8988T (cell line): ENCODE measurements at places on chromosomes 3 and 15.

DNA sequence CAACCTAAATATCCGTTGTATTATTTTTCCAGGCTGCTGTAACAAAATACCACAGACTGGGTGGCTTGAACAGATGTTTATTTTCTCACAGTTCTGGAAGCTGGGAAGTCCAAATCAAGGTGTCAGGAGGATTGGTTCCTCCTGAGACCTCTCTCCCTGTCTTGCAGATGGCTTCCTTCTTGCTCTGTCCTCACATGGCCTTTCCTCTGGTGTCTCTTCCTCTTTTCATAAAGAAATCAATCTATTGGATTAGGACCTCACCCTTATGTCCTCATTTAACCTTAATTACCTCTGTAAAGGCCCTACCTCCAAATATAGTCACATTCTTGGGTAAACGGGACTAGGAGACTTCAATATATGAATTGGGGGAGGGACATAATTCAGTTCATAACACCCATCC is 89.2 kb upstream of the PLCL2 start:
- no peak for DNase-seq

DNA sequence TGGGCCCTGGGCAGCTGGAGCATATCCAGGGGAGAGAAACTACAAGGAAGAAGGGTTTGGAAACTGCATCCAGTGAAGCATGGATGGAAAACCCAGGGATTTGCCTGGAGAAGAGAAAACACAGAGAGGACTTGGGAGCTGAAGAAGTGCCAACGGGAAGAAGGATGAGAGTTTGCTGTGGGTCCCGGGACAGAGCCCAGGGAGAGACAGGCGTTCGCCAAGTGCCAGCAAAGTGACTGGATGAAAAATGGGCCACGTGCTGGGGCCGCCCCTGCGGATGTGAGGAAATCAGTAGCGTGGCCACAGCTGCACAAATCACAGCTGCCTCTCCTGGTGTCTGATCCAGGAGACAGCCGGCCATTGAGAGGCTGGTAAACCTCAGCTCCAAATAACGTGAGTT is 70.4 kb downstream of the HES1 start:
- DNase-seq: no peak

DNA sequence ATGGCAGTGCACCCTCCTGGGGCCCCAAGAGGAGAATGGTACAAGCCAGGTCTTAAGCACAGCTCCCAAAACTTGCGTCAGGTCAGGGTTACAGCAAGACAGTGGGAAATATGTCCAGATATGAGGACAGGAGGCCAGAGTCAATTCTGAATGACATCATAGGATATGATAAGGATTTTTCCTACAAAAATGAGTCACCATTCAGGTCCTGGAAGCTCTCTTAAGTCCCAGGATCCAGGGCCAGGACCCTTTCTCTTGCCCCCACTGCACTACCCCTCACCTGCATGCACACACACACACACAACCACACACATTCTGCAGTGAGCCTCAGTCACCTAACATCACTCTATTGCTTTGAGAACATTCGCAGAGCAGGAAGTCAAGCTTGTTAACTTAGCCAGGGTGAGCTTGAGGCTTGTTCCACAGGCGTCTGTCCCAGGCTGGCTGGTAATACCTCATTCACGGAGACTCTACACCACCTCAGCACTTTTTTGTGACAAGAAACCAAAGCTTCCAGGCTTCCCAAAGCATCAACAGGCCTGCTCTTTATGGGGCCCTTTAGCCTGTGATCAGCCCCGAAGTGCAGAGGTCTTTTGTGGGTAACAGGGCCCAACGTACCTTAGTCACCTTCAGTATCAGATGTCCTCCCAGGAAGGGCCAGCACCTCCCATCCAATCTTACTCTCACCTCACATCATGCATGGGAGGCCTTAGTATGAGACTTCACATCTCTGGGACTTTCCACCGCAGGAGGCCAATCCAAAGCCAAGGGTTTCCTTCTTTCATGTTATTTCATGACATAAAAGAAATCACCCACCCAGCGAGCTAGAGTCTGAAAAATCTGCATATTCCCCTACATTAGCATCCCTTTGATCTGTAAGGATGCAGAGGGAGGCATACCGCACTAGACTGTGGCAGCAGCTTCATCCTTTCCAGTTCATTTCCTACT is 74.0 kb upstream of the LIPC start:
- DNase-seq: no peak

DNA sequence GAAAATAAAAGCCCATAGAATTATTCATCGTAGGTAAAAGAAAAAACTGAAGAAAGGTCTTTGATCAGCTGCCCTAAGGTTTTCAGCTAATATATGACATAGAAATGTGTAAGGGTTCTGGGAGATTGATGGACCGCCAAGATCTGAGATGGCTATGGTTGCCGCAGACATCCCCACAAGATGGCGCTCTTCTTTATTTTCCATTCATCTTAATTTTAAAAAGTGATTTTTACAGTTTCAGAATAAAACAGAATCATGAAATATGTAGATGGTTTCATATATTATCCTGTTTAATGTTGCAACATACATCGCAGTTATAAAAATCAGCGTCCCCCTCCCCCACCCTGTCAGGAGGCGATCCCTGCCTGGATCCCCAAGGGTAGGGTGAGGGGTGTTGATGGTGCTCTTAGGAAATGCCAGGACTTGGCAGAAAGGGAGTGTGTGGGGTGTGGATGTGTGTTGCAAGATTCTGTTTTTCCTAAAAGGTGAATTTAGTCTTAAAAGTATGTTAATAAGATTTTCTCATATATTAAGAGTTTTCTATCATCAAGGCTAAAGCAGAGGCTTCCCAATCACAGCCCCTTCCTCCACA is 68.8 kb downstream of the ANXA2 start:
- no peak for DNase-seq

DNA sequence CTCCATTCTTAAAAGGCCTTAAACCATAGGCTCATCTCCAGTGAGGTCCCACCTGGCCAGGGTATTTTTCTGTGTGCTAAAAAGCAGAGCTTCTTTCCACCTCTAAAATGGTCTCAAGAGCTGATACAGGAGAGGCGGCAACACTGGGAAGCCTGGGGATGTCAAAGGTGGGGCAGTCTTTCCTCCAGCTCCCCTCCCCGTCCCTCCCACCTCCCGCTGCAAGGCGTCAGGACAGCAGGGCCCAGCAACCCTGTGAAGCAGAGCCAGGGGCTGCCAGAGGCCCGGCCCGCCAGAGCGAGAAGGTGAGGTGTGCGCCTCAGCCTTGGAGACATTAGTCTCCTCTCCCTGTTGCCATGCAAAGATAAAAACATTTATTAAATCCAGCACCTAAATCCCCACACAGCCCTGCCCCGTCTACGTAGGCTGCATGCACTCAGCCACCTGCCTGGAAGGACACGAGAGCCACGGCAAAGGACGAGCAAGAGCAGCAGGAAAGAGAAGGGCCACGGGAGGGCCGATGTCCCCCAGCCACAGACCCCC is 75.6 kb downstream of the FAM174B start:
- DNase-seq: no peak

DNA sequence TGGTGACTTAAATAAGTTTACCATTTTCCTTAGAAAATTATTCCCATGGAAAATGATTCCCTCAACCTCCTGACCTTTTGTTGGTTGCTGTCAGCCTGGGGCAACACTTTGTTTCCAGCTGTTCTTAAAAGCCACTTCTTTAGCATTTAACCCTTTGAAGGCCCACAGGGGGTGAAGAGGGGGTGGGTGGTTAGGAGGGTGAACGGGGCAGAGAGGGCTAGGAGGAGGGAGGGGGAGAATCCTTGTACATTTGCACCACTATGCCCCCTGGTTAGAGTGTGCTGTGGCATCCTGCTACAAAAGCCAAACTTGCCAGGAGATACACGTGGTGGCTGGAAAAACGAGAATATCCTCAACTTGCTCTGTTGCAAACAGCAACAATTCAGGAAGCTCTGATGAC is 273.2 kb upstream of the RGMA start:
- no peak for DNase-seq

- DNase-seq: no peak
Observed at GRCh38 chr15:40593165-40593564, 884 bp upstream of the KNL1 start.

GRCh38 chr3:19744047-19744446 is 190.0 kb downstream of the EFHB start:
- DNase-seq: no peak

GRCh38 chr3:154979331-154979730 is 100.8 kb upstream of the MME start:
- DNase-seq: no peak

DNA sequence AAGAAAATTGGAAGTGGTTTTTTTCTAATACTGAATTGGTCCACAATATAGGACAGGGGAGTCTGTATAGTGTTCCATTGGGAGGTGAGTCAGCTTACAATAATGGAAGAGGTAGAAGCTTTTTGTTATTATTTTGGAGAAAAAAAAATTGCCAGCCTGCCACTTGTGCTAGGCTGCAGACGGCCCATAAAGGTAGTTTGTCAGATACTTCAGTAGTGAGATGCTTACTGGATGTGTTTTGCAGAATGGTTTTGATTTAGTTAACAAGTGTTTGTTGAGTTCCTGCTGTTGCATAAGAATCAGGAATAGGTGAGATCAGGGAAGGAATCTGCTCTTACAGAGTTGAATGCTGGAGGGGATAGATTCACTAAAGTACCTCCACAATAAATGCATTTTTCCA is 1.0 kb downstream of the DTWD1 start:
- DNase-seq: no peak

DNA sequence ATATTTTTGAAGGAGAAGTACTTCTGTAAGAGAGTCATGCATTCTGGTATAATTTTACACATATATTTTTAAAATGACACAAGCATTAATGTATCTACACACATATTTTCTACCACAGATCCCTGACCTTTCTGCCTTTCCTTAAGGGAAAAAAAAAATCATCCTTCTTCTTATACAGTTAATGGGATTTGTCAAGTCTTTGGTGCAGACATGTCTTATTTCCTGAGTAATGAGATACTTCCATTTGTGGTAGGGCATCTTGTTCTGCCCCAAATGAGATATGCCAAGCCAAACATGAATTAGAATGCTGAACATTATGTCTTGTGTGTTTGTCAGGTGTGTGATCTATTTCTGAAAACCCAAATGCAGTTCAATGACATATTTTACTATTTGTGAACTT is 329.9 kb downstream of the RBMS3 start:
- DNase-seq: no peak

- DNase-seq: no peak
Observed at GRCh38 chr3:30227571-30228301, 378.7 kb upstream of the TGFBR2 start.

DNA sequence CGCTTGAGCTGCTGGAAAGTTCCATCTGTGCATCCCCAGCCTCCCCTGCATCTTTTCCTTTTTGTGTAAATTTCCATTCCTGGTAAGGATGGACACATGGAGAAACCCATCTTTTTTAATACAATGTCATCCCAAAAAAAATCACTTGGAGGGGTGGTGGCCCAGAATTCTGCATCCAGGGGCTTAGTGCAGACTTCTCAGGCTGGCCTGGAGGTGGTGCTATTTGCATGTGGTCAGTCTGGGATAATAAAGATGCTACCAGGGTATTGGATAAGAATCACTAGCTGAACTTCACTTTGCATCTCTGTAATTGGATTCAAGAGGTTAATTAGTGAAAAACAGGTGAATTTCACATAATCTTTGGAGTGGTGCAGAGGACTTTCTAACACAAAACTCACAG is 1.8 kb upstream of the ZSCAN2 start:
- DNase-seq: no peak

- DNase-seq: no peak
Observed at GRCh38 chr15:40333922-40334492, 6.7 kb downstream of the CCDC9B start.
